ENCODE measurements at places on chromosomes 7 and 10. TPM values are rescaled to one million over a fixed set of nuclear protein-coding genes. Genes with fewer than 3 reads are reported as not detected.

- DNase-seq, result no peak
These were observed 227.1 kb downstream of the FANK1 start for GRCh38 chr10:126123466-126123865.

DNA sequence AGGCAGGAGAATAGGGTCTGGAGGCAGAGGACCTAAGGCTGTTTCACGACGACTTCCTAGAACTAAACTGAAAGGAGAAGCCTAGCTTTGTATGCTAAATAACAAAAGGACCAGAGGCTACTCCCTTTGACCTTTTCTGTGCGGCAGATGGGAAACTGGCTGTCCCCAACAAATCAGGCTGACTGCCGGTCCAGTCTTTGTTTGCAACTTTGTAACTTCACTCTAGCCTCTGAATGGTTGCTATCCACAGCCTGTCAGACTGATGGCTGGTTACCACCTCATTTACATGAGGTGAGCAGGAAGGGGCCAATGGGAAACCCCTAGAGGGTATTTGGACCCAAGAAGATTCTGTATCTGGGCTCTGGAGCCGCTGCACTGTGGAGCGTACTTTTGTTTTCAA lies 132.6 kb upstream of the SHH start:
- DNase-seq, result no peak

GRCh38 chr10:44650691-44651661 lies 260.2 kb upstream of the TMEM72 start:
- DNase-seq, result no peak

GRCh38 chr10:95425592-95426465 lies 135.0 kb upstream of the PDLIM1 start:
- no peak for DNase-seq

- no peak for DNase-seq
These were observed 76.9 kb downstream of the NRP1 start for GRCh38 chr10:33257439-33258080.

DNA sequence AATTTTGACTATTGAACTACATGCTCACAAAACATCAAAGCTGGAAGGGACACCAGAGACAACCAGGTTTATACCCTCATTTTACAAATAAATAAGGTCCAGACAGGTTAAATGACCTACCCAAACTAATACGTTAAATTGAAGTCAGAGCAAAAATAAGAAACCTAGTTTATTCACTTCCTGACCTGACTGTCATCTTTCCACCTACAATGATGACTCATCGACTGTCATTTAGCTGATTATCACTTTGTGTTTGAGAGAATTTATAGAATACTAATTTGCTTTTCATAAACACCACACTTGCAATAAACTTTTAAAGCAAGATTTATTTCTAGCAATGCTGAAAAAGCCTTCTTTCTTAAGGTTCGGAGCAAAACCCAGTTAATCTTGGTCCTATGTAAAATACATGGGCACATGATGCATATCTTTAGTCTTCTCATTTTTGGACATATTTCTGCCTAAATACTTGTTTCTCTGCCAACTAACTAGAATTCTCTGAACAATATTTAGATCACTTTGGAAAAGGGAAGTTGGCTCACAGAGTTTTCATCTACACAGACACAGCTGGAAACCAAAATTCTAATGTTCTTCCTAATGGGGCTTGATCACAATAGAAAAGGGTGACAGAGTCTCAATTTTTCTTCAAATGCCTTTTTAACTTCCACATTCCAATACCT lies 16.7 kb upstream of the LRRN3 start:
- no peak for DNase-seq

- no peak for DNase-seq
These were observed 141.8 kb downstream of the C7orf25 start for GRCh38 chr7:42770114-42770513.

DNA sequence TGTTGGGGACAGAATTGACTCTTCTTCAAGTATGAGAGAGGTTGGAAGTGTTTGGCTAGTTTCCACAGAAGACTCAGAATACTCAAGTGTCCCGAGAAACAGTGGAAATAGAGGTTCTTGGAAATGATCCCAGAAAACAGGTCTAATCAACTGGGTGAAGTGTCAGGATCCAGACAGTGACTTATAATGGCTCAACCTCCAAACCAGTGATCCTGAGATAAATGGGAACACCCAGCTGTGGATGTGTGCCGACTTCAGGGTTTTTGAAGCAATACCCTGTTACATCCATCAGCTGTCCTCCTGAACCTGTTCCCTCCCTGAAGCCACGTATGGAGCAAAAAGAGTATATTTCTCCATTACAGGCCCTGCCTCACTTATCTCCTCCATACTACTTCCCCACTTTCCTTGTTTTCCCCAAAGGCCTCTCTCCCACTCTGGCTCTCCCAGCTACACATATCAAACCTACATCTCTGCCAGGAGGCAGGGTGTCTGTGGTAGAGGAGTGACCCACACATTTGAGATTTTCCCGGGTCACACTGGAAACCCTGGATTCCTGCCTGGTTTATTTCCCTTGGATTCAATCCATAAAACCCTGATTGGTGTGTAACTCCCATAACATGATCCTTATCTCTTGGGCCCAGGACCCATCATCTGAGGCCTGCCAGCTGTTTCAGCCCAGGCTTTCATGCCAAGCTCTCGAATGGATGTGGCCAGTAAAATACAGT lies 17.6 kb upstream of the ELOVL3 start:
- no peak for DNase-seq

DNA sequence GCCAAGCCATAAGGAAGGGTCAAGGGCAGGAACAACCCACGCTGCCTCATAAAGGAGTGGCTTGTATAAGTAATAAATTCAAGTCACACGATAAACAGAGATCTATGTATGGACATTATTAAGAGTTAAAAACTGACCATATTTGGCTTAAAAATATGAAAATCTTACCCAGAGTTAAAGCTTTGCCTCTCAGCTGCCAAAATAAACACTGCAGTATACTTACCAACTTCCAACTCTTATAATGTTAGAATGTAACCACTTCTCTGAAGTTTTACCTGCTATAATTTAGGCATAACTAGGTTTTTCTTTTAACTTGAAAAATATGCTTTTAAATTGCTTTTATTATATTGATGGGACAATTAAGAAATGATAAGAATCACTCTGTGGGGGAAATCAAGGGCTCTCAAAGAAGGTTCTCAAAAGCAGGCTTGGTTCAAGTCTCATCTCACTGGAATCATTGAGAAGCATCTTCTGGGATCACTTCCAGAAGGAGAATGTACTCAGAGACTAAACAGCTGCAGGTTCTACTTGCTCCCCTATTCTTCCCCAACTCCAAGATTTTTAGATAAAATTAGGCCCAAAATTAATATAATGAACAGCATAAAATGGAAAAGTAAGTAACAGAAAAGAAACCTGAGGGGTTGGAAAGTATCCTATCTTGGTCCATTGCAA lies 16.1 kb upstream of the CAV2 start:
- no peak for DNase-seq

The KCNIP2 gene
- not detected for total RNA-seq

The CACNA2D1 gene
- total RNA-seq, result 3.8 TPM

The OR6V1 gene
- total RNA-seq, result not detected

The SEMA4G gene
- total RNA-seq, result 0.44 TPM

The HOXA2 gene
- total RNA-seq, result 1.5 TPM

The ITGA8 gene
- 22.5 TPM for total RNA-seq

Measured in esophagus squamous epithelium (tissue), 5 donors.